ENCODE measurements at places on chromosomes 5 and 9.

GRCh38 chr9:88824711-88825110, 166.6 kb upstream of the S1PR3 start:
- no peak for DNase-seq

DNA sequence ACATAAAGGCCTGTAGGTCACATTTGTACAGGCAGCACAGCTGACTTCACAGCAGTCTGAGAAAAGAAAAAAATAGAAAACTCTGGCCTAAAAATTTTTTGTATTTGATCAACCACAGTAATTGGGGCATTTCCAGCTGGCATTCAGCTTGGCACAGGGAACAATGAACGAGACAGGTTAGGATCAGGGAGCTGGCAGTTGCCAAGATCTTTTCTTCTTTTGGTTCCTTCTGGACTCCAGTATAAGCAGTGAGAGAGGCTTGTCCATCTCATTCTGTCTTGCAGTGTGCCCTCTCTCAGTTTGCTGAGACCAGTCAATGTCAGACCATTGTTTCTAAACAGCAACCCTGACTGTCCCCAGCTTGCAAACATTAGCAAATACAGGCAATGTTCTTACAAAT, 601.1 kb downstream of the TLR4 start:
- DNase-seq = no peak

DNA sequence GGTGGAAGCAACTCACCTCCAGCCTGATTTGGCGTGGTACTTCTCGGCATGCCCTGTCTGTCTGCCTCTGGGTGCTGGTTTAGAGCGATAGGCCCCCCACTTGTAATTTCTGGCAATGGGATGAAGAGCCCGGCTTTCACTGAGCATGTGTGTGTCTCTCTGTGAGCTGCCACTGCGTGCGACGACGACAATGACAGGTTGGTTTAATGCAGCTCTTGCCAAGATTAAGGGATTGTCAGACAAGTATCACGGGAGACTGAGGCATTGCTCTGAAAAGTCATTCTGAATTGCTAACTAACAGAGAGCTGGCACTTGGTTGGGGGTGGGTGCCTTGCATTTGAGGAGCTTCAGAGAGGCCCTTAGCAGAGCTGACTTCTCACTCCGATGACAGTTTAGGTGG, 348.8 kb upstream of the CLINT1 start:
- DNase-seq = no peak

DNA sequence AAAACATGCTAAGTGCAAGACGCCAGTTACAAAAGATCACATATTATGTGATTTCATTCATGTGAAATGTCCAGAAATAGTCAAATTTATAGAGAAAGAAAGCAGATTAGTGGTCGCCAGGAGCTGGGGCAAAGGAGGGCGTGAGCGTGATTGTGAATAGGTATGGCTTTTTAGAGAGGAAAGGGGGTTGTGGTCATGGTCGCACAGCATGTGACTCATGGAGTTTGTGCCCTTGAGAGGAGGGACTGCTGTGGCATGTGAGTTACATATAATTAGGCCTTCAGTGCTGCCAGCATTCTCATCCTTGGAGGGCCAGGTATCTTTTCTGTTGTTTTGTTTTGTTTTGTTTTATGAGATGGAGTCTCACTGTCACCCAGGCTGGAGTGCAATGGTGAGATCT, 21.2 kb upstream of the MARCHF6 start:
- DNase-seq = no peak

DNA sequence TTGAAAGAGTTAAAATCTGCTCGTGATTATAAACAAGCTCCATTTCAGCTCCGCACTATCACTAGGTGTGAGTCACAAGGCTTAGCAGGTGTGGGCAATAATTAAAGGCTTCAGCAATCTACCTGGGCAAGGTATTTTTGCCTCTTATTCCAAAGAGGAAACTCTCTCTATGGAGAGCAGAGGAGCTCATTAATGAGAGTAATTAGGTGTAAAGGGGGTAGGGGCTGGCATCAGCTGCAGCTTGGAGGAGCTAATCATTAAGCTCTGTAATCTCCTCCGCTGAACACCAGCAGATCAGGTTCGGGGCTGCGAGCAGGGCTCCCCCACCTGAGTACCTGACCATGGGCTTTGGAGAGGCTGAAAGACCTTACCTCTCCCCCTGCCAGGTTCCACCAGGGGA, 129.2 kb downstream of the CRB2 start:
- no peak for DNase-seq

- no peak for DNase-seq
These were observed at the start of gene CCDC192 for GRCh38 chr5:127702926-127703561. CCDC192 (plus strand) TSS chr5:127703391; CDS start chr5:127703446, 55 bp downstream.

- no peak for DNase-seq
These were observed 1174.0 kb downstream of the MAT2B start for GRCh38 chr5:164679461-164679860.

- DNase-seq = no peak
These were observed 57.4 kb downstream of the CFAP95 start for GRCh38 chr9:69877852-69878514.
